Muscle of leg (tissue), 16 donors: ENCODE measurements at places on chromosomes 3 and 15. TPM values are rescaled to one million over a fixed set of nuclear protein-coding genes. Genes with fewer than 3 reads are reported as not detected.
A peak's percentile ranks its signal among the peaks of the same experiment; 100 is the strongest.

- DNase-seq, result peak; percentile 55
Observed at GRCh38 chr15:60006203-60006862, 2.2 kb downstream of the FOXB1 start.

DNA sequence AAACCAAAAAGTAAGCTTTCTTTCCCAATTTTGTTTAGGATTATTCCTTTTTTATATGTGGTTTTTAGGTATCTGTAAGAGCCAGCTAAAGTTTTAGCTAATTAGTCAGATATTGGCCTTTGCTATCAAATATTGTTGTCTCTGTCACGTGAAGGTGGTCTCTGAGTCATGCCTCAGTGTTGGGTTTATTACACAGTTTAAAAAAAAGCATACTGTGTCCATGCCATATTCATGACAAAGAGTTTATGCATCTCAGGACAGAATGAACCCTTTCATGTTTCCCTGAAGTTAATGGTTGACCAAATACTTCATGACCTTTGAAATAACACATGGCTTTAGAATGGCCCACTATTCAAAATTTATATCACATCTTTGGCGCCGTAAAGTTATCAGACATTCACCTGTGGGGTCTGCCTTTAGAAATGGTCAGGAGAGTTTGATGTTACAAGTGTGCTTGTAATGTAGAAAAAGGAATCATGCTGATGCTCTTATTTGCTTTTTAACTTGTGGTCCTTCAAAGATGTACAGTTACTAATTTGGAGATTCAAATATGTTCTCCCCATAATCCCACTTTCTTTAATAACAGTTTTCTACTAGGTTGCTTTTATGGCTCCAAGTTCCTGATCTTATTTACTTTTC lies 101.5 kb downstream of the MYRIP start:
- no peak for DNase-seq

GRCh38 chr3:159451482-159451881 lies 537.2 kb upstream of the IL12A start:
- no peak for DNase-seq

DNA sequence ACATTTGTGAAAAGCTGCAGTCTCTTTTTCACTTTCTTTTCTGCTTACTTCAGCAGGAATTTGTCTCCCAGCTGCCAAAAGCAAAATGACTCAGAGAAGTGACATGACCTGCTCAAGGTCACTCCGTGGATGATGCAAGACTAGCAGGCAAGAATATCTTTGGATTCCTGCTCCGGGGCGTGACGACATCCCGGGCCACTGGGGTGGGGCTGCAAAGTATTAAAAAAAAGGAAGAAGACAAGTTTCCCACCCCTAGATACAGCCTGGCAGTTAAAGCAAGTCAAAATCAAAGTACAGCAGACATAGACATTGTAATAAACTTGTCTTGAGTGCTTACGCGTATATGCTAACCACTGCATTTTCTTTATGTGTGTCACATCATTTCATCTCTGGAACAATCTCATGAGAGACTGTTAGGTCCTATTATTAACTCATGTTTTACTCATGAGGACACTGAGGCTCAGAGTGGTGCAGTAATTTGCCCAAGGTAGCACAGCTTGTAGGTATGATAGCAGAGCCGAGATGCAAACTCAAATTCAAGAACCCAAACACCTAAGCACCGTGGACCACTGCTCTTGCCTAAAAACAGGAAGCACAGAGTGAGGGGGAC lies 485.2 kb upstream of the PROK2 start:
- DNase-seq, result peak; percentile 93

GRCh38 chr15:88613074-88613944 lies 7.8 kb upstream of the AEN start:
- no peak for DNase-seq

DNA sequence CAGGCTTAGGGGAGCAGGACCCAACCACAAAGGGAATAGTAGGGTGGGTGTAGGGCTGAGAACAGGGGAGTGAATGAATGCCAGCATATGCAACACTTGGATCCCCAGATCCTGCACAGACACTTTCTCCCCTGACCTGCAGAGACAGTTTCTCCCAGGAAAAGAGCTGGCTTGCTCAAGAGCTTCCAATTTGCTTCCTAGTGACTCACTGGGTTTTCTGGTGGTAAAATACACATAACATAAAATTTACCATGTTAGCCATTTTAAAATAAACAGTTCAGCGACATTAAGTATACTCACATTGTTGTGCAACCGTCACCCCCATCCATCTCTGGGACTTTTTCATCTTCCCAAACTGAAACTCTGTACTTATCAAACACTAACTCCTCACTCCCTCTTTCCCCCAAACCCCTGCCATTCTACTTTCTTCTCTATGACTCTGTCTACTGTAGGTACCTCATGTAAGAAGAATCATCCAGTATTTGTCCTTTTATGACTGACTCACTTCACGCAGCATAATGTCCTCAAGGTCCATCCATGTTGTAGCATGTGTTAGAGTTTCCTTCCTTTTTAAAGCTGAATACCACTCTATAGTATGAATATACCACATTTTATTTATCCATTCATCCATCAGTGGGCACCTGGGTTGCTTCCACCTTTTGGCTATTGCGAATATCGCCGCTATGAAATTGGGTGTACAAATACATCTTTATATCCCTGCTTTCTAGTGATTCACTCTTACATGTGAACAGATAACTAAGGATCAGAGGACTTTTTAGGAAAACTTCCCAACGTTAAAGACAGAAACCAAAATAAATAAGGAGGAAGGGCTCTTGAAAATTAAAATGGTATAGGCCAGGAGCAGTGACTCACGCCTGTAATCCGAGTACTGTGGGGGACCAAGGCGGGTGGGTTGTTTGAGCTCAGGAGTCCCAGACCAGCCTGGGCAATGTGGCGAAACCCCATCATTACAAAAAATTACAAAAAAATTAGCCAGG lies 95.6 kb upstream of the TJP1 start:
- DNase-seq, result no peak

GRCh38 chr3:74122281-74122680 lies 492.2 kb downstream of the CNTN3 start:
- no peak for DNase-seq

DNA sequence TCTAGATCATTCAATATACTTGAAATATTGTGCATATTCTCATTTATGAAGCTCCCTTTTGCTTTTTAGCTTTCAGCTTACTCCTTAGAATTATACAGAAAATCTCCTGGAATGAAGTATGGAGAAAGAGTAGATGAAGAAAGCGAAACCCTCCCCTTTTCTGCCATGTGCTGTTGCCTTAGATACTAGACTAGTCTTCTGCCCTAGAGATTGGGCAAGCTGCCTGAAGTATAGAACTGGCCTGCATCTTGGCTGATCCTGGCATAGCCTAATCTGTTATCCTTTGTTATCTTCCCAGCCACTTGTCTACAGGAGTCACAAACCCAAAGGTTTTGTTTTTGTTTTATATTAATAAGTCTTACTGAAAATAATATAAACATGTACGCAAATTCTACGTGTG lies 138.8 kb downstream of the RBPMS2 start:
- DNase-seq, result no peak

GRCh38 chr3:127953091-127954035 lies 38.3 kb downstream of the KBTBD12 start:
- DNase-seq, result peak; percentile 86

GRCh38 chr3:171648069-171648468 lies 162.2 kb downstream of the PLD1 start:
- DNase-seq, result no peak

DNA sequence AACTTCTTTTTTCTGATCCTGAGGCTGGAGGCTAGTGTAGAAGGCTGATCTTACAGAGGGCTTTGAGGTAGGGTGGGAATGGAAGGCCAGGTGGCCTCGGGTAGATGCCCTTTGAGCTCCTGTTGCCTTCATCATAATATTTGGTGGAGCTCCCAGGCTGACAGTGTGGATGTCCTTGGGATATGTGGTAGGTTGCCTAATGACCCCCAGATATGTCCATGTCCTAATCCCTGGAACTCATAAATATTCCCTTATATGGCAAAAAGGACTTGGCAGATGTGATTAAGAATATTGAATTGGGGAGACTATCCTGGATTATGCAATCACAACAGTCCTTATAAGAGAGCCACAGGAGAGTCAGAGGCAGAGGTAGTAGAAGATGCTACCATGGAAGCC lies 5.5 kb downstream of the ADAMTSL3 start:
- DNase-seq, result peak; percentile 46

- DNase-seq, result no peak
Observed at GRCh38 chr3:192915722-192916121, 1.9 kb downstream of the MB21D2 start.

GRCh38 chr3:52554026-52554755 lies 17.8 kb downstream of the UQCC5 start:
- DNase-seq, result no peak

- peak; percentile 84 for DNase-seq
Observed at GRCh38 chr3:14371573-14372474, 30.6 kb upstream of the SLC6A6 start.

DNA sequence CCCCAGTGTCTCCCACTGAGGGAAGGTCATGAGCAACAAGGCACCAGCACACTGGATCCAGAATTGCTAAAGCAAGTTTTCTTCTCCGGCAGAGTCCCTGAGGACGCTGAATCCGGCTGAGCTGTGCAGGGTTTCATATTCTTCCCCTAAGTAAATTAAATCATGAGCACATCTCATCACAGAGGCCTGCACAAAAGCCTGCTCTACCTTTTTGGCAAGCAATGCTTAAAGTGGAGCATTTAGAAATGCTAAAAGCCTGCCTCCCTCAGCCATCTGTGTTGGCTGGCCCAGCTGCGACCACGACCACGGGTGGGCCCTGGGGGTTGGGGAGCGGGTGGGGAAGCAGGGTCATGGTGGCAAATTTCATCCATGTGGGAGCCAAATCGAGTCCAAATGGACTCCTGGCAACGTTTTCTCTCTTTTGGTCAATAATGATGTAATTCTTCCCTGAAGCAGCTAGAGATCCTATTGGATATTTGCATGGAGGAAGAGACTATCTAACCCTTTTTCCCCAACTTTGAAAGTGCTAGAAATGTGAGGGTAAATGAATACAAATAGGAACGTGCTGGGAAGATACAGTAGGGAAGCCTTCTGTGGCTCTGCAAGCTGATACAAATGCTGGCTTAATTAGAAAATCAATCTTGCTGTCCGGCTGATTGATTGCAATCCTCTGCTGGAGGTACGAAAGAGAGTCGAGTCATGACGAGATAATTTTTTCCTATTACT lies 532.8 kb upstream of the TBL1XR1 start:
- peak; percentile 98 for DNase-seq

DNA sequence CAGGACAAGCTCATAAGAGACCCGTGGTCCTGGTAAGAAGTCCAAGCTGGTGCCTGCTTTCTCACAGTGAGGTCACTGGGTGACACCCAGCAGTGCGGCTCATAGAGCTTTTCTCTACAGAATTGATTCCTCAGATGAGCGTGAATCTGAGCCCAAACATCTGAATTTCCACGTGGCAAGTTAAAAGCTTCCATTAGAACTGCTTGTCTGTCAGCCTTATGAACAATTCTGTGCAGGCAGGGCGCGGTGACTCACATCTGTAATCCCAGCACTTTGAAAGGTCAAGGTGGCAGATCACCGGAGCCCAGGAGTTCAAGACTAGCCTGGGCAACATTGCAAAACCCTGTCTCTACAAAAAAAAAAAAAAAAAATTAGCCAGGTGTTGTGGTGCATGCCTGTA lies 113.1 kb upstream of the ABHD17C start:
- no peak for DNase-seq

DNA sequence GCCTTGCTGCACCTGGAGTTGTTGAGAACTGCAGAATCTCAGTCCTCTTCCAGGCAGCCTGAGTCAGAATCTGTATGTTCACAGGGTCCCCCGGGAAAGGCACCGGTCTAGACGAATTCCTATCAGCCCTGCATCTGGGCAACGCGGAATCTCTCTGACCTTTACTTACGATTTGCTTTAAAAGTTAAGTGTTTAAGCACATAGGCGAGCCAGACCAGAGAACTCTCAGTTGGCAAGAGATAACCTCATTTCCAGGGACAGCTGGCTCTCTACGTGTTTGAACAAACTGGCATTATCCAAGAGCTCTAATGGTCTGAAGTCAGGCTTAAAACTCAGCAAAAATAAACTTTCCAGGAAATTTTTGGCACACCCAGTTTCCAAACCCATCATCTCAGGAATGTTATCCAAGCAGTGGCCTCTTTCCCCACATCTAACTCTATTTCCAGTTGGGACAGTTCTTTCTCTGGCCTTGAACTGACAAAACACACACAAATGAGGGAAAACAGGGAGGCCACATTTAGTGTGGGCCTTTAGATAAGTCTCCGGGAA lies 53.4 kb downstream of the HES1 start:
- DNase-seq, result peak; percentile 86

DNA sequence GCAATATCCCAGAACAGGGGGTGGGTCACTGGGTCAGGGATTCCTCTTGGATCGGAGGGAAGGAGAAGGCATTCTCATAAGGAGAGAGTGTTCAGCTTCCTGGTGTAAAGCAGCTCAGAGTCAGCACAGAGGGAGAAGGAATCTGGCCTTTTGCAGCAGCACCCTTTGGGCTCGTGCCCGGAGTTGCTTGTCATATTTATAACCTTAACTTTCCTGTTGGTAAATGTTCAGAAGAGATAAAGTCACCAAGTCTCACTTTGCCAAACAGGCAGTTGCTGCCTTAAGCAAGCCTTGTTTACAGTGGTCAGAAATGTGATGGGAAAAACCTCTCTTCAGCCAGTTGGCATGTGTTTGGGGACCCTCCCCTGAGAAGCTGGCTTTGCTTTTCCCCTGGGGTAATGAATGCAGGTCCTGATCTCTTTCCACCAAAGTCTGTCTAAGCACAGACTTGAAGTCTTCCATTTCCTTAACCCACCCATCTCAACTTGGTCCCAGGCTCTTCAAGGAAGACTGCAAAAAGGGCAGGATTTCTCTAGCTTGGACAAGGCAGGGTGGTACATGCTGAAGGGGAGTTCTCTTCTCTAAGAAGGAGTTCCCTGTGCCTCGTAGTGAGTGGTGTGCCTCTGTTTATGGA lies 206.9 kb upstream of the BHLHE40 start:
- peak; percentile 73 for DNase-seq

- no peak for DNase-seq
Observed at GRCh38 chr3:39529577-39529976, 62.1 kb downstream of the MOBP start.

- peak; percentile 65 for DNase-seq
Observed at GRCh38 chr3:129577925-129578786, 28.3 kb downstream of the PLXND1 start.

GRCh38 chr3:176071943-176072342 lies 1125.3 kb downstream of the TBL1XR1 start:
- no peak for DNase-seq

The LIPH gene
- polyA plus RNA-seq, result 0.53 TPM

The MESD gene
- polyA plus RNA-seq, result 22.8 TPM

The KIF7 gene
- 7.6 TPM for polyA plus RNA-seq

The NR2F2 gene
- 49.4 TPM for polyA plus RNA-seq

The CGNL1 gene
- 12.9 TPM for polyA plus RNA-seq

The ADGRG7 gene
- 3.1 TPM for polyA plus RNA-seq

The ACAN gene
- polyA plus RNA-seq, result 2.9 TPM

The RTP1 gene
- polyA plus RNA-seq, result 0.21 TPM

The CTXN2 gene
- polyA plus RNA-seq, result not detected

The PDCD10 gene
- 31.1 TPM for polyA plus RNA-seq

The SHC4 gene
- polyA plus RNA-seq, result 2.2 TPM

The LYSMD2 gene
- 7.7 TPM for polyA plus RNA-seq

The ACP3 gene
- polyA plus RNA-seq, result 0.85 TPM

The USP13 gene
- polyA plus RNA-seq, result 34.9 TPM

The CHRD gene
- 14.7 TPM for polyA plus RNA-seq

The LRRN1 gene
- polyA plus RNA-seq, result 55.9 TPM

The LRRC34 gene
- 3.7 TPM for polyA plus RNA-seq

The GOLGA6L10 gene
- 0.19 TPM for polyA plus RNA-seq
